KG1 (cell line): ENCODE measurements at places on chromosomes 3 and 15.

DNA sequence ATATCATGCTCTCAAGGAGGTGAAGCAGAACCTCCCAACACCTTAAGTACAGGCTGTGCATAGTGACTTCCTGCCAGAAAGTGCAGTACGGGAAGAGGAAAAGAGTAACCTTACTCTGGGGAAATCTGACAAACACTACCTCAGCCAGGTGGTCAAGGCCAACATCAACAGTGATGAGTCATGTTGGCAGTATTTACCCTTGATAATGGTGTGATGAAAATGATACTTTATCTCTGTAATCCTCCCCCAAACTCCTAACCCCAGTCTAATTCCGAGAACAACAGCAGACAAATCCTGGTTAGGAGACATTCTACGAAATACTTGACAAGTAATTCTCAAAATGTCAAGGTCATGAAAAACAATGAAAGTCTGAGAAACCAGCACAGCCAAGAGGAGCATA lies 26.5 kb downstream of the ANKDD1A start:
- DNase-seq: no peak

GRCh38 chr3:187274977-187275338 lies 16.6 kb downstream of the MASP1 start:
- DNase-seq: no peak

DNA sequence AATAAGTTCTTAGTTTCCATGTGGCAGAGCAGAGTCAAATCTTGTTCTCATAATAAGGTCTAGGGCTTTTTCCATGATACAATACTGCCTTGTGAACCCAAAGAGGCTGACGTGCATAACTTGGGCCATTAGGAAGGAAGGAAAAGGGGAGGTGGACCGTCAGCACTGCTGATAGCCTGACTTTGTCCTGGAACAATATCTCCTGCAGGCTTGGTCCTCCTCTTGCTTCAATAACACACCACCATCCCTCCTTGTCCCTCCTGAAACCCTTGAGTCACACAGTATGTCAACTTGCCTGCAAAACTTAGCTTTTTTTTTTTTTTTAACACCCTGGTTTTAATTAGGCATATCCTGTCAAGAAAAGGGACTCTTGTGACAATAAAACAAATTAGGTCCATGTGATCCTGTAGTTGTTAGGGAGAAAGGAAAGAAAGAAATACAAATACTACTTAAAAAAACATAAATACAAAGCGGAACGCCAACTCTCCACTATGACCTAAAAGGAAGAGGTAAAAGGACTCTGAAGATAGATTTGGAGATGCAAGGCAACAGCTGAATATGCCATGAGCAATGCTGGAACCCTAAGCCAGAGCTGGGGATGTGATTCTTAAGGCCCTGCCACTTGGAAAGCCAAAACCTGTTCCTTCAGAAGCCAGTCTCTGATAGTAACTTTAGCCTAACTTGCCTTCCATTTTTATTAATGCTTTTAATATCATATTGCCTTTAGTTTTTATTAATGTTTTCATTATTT lies 67.0 kb downstream of the WWTR1 start:
- no peak for DNase-seq

GRCh38 chr3:15299036-15299435 lies 33.4 kb downstream of the SH3BP5 start:
- DNase-seq: no peak

- DNase-seq: no peak
Observed at GRCh38 chr3:9214599-9214998, 34.8 kb downstream of the SRGAP3 start.

- DNase-seq: no peak
Observed at GRCh38 chr15:90001683-90002427, 731 bp downstream of the ZNF710 start.

DNA sequence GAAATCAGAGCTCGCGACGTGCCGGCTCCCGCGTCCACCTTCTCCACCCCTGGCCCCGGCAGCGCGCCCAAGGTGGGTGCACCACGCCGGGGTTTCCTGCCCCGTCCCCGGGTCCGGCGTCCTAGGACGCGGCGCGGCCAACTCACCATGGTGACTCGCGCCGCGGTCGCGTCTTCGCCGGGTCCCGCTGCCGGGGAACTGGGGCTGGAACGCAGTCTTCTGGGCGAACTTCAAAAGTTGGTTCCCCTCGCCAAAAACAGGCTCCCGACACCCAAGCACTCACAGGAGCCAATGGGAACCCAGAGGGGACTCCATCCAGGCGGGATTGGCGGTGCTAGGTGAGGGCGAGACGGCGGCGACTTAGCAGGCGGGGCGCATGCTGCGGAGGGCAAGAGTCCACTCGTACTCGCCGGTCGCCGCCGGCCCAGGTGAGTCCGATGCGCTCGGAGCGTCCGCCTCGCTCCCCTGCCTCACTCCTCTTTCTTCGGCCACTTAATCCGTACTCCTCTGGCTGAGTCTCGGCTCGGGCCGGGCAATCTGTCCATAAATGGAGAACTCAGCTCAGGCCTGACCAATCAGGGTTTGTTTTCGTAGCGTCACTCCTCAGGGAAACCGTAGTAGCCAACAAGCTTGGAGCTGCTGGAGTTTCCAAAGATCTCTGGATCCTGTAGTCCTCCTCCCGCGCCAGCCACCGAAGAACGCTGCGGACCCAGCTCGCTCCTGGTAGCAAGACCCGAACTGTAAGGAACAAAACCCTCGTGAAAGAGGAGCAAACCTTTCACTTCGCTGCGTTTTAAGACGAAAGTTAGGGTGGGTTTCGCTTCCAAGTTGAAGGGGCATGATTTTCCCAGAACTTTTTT lies at the start of gene MYO1E:
Gene MYO1E (minus strand): TSS at position 520 of the 860 bp plus-strand sequence. CDS start 371 bp downstream, at position 149.
- no peak for DNase-seq

DNA sequence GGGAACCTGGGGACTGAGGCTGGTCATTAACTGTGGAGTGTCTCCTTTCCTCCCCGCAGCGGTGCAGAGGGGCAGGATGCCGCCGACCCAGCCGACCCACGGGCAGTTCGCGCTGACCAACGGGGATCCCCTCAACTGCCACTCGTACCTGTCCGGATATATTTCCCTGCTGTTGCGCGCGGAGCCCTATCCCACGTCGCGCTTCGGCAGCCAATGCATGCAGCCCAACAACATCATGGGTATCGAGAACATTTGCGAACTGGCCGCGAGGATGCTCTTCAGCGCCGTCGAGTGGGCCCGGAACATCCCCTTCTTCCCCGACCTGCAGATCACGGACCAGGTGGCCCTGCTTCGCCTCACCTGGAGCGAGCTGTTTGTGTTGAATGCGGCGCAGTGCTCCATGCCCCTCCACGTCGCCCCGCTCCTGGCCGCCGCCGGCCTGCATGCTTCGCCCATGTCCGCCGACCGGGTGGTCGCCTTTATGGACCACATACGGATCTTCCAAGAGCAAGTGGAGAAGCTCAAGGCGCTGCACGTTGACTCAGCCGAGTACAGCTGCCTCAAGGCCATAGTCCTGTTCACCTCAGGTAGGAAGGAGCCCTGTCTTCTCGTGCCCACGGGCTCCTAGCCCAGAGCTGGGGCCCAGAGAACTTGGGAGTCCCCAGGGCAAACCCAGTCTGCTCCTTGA lies 3.7 kb downstream of the NR2F2 start:
- DNase-seq: no peak

GRCh38 chr15:80580106-80580505 lies 115.0 kb upstream of the ABHD17C start:
- DNase-seq: no peak

GRCh38 chr3:179735321-179735720 lies 82.5 kb downstream of the USP13 start:
- DNase-seq: no peak

- DNase-seq: no peak
Observed at GRCh38 chr3:41148478-41148877, 50.8 kb upstream of the CTNNB1 start.

DNA sequence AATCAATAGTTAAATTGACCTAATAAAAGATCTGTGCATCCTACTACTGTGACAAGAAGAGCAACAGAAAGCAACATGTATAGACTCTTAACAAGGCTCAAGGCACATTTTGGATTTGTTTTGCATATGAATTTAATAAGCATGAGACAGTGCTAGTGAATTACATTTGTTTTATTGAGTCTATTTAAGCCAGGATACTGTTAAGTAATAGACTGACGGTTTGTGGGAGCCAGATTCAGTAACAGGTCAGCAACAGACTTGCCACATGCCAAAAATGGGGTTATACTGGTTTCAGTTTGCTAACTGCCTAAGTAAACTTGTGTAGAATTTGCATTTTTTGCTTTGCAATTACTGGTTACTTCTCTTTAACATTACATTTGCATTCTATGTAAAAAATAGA lies 54.0 kb downstream of the MBNL1 start:
- DNase-seq: no peak
